Mesendoderm (in vitro differentiated cells): ENCODE measurements at places on chromosomes 7 and 10.
A peak's percentile ranks its signal among the peaks of the same experiment; 100 is the strongest.

DNA sequence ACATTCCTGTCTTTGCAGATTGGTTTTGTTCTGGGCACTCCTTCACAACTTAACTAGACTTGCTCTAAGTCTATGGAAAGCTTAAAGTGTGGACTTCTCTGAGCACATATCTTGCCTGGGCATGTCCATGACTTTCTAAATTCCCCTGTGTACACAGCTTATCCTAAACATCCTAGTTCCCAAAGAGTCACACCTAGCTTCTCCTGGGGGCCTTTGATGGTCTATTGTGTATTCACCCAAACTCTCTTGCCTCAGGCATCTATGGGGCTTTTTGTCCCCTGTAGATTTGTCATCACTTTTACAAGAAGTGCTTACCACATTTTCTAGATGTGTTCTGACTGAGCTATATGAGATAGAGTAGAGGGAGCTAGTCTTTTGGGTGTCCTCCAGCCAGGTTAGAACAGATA is 12.2 kb upstream of the ZNF488 start:
- peak; percentile 72 for DNase-seq

DNA sequence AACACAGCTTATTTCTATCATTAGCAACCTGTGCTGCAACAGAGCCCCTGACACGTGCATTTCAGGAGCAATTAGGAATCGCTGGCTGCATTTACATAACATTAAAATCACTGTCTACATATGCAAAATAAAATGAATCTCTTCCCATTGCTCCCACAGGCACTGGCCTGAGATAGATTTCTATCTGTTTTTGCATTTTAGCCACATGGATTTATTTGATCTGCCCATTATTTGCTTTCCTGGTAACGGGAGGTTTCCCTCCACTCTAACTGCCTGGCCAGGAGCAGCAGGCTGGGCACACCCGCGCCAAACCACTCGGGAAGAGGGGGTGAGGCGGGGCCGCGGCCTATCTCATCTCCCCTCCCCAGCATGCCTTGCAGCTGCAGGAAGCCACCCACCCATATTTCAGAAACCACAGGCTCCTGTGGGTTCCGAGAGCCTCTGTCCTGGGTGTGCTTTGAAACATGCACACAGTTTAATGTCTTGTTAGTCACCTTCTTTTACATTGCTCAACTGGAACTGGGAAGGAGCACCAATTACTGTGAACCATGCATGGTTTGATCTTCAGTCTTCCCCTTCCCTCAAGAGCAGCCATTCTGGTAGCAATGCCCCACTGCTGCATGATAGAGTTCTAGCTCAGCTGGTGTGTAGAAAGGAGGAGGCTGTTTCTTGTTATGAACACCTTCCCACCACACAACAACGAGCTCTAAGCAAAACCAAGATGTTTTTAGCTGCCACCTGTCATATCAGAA is 37.7 kb upstream of the IKZF1 start:
- DNase-seq: no peak

DNA sequence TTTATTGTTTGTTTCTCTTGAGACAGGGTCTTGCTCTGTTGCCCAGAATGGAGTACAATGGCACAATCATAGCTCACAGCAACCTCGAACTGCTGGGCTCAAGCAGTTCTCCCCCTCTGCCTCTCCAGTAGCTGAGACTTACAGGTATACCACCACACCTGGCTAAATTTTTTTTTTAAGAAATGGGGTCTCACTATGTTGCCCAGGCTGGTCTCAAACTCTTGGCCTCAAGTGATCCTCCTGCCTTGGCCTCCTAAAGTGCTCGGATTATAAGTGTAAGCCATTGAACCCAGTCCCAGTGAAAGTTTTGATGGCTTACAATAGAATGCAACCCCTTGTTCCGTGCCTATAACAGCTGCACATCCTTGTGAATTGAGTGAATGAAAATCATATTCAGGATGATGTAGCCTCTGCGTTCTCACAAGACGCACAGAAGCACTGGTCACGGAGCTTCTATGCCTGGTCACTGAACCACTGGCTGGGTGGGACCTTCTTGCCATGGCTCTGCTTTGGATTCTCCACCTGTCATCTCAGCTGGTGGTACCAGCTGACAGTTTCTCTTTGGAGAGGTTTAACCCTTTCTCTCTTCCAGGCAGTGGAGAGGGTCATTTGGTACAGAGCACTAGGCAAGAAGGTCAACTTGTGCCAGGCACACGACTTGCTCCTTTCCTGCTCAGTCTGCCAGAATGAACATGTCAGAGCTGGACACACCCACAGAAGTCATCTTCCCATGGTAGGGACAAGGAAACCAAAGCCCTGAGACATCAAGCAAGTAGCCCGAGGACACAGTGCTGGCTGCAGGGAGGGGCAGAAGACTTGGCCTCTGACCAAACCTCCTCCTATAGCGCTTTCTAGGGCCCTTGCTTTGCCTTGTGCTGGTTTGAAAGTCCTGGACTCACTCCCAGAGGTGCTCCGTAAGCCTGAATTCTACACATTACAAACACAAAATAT is 89.6 kb downstream of the ATXN7L1 start:
- DNase-seq: no peak

DNA sequence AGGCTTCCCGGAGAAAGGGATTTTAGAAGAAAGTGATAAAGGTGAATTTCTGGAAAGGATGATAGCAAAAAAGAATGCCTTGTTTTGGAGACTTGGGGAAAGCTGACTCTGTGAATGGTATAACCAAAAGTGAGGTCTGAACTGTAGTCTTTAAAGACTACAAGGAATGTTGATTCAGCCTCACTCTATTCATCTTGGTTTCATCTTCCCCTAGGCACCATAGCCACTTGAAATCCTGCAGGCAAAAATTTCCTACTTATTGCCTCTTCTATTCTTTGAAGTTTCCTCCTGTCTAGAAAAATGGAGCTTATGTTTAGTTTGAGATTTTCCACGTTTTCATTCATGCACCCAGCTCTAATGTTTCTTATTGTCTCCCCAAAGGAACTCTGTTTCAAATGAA is 518.0 kb downstream of the AUTS2 start:
- no peak for DNase-seq

- peak; percentile 52 for DNase-seq
Observed at GRCh38 chr7:47635091-47636080, 53.5 kb upstream of the TNS3 start.

DNA sequence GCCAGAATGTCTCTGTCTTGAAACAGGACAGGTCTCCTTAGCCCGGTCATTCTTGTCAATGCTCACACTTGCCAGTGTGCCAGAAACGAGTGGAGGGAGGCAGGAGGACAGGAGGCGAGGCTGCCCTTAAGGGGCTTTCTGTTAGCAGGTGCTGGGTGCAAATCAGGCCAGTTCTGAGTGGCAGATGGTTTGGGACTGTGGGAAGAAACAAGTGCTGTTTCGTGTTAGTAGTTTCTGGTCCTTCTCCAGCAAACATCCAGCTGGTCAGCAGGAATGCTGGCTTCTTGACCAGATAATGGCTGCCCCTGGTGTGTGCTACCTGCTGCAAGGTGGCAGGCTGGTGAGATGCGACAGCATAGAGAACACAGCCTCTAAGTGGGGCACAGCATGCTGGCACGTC is 8.2 kb upstream of the NDUFB2 start:
- DNase-seq: no peak
